Adipose tissue (tissue), 3 donors: ENCODE measurements at places on chromosomes 1 and 21. TPM values are rescaled to one million over a fixed set of nuclear protein-coding genes. Genes with fewer than 3 reads are reported as not detected.

Gene CELA2A
- not detected for polyA plus RNA-seq

Gene RIMS3
- 0.36 TPM for polyA plus RNA-seq

Gene SLAMF9
- not detected for polyA plus RNA-seq

Gene C1orf94
- not detected for polyA plus RNA-seq

Gene SLAMF1
- 3.6 TPM for polyA plus RNA-seq

Gene PMVK
- 37.7 TPM for polyA plus RNA-seq

Gene SH3BGR
- polyA plus RNA-seq = 4.4 TPM

Gene LAPTM5
- 106 TPM for polyA plus RNA-seq

Gene RCSD1
- polyA plus RNA-seq = 6.7 TPM

Gene PLEKHA6
- polyA plus RNA-seq = 9.3 TPM

Gene MFSD2A
- 1.5 TPM for polyA plus RNA-seq
